ENCODE measurements at places on chromosomes 6 and 20. TPM values are rescaled to one million over a fixed set of nuclear protein-coding genes. Genes with fewer than 3 reads are reported as not detected.

MAS1 gene
- total RNA-seq, result not detected

GRCh38 chr6:156013155-156013554 lies 557.5 kb upstream of the NOX3 start:
- DNase-seq, result no peak

GRCh38 chr6:137893726-137894125 lies 26.7 kb downstream of the TNFAIP3 start:
- DNase-seq, result no peak

DNA sequence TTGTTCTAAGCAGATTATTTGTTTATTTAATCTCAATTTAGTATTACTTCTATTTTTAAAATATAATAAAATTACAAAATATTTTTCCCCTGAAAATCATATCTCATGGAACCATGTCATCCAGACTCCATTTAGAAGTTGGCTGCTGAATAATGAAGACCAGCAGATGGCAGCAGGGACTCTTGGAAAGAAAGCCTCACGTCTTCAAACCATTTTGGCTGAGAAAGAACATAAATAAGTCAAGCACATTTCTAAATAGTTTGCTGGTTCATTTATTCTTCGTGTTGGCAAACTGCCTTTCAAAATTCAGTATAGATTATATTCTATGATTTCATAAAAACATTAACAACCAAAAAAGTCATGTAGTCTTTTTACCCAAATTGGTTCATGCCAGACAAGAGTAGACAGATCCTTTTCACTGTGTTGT lies 71.7 kb downstream of the RCAN2 start:
- DNase-seq, result peak; percentile 60

CRIP3 gene
- total RNA-seq, result 0.82 TPM

DNA sequence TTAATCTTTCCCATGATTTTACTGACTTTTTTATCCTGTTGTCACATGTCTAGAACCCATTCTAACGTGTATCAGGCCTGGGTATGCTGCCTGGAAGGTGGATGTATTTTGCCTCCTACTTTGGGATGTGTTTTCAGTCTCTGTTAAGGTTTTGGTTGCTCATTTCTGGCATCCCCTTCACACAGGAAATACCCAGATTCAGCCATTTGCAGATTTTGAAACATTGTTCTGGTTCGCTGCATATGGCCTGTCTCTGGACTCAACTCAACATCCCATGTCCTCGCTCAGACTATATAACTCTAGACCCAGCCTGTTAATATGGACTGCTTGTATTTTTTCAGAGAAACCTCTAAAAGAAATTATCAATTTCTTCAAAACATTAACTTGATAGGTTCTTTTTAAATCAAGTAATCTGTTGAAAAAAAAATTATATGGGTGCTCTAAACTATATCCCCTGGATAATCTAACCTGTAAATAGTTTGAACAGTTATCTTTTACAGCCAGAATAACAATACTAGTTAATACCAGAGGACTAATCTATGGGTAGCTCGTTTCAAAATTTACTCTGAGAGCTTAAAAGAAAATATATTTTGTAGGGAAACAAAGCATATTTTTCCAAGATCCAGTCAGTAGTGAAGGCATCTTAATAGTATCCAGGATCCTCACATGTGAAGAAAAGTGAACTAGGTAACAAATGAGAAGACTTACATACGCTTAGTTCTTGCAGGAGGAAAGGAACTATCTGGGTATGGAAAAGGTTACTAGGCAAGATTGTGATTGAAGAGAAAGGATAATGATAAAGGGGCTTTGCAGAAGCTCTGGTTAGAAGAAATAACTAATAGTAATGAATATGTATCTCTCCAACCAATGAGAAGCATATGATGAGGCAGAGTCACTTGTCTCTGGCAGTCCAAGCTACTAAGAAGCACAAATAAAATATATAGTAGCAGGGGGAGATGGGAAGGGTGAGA lies 23.4 kb upstream of the HLA-DQB1 start:
- no peak for DNase-seq

PTCRA gene
- not detected for total RNA-seq

- peak; percentile 57 for DNase-seq
Observed at GRCh38 chr20:49938173-49939163, 2.3 kb downstream of the RNF114 start.

- no peak for DNase-seq
Observed at GRCh38 chr6:127924440-127924839, 23.6 kb upstream of the THEMIS start.

DNA sequence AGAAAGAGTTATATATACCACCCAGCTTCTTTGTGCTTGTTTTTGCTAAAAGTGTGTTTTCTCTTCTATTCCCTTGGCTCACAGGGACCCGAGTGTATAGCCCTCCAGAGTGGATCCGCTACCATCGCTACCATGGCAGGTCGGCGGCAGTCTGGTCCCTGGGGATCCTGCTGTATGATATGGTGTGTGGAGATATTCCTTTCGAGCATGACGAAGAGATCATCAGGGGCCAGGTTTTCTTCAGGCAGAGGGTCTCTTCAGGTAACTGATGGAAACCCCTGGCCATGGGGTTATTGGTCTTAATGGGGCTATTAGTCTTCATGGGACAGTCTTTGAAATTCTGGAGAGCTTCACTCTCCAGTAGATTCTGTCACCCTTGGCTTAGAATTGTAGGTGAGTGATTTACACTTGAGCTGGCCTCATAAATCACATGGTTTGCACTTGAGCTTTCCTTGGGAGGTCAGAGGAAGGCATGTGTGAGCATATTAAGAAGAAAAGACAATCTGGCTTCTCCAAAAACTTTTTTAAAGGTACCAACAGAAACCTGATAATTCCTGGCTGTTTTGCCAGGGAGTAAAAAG lies 3.0 kb downstream of the PIM1 start:
- no peak for DNase-seq

RPS6KA2 gene
- total RNA-seq, result 16.5 TPM

- DNase-seq, result no peak
Observed at GRCh38 chr6:168152980-168153379, 74.0 kb upstream of the FRMD1 start.

DNA sequence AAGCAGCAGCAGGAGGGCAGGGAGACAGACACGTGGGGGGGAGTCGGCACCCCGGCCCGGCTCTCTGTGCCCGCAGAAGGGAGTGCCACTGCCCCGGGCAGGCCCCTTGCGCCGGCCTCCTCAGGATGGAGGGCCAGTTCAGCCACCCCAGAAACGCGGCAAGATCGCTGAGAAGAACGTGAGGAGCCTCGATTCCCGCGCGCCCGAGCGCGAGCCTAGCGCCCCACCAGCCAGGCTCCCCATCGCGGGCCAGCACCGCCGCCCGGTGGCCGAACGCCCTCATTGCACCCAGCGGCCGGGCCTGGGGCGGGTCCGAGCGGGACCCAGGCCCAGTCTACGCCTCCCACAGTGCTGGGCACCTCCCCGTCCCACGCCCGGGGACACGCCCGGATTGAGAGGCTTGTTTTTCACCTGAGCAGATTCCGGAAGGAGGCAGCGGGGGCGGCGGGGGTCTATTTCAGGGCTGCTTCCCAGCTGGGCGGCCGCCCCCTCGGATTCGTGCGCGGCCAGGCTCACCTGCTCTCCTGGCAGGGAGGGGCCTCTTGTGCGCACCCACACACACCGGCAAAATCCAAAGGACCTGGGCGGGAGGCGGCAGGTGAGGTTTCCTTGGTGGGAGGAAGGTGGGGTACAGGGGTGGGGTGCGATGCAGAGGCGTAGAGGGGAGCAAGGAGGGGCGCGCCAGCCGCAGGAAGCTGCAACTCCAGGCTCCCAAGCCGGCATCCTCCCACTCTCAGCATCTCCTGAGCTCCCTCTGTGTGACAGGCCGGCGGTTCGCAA lies 9.0 kb upstream of the GRM4 start:
- peak; percentile 53 for DNase-seq

MAFB gene
- 19.5 TPM for total RNA-seq

DNA sequence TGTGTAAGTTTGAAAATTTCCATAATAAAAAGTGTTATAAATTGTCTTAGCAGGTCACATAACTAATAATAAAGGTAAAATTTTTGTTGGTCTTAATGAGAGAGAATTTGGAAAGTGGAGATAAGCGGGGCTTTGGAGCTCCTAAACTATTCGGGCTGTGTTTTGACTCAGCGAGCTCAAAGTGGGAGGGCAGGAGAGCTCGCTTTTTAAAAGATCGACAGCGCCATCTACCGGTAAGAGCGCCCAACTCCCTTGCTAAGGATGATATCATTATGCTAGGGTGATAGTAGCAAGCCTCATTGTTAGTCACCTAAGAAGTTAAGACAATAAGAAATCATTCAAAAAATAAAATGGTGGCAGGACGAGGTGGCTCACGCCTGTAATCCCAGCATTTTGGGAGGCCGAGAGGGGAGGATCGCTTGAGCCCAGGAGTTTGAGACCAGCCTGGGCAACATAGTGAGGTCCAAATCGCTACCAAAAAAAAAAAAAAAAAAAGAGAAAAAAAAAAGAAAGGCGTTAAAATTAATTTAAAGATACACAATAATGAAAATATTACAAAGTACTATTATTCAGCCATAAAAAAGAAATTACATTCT lies 24.8 kb downstream of the C6orf15 start:
- DNase-seq, result peak; percentile 89

SEL1L2 gene
- total RNA-seq, result not detected

GRCh38 chr6:3190056-3190455 lies 32.7 kb upstream of the TUBB2A start:
- no peak for DNase-seq

DNA sequence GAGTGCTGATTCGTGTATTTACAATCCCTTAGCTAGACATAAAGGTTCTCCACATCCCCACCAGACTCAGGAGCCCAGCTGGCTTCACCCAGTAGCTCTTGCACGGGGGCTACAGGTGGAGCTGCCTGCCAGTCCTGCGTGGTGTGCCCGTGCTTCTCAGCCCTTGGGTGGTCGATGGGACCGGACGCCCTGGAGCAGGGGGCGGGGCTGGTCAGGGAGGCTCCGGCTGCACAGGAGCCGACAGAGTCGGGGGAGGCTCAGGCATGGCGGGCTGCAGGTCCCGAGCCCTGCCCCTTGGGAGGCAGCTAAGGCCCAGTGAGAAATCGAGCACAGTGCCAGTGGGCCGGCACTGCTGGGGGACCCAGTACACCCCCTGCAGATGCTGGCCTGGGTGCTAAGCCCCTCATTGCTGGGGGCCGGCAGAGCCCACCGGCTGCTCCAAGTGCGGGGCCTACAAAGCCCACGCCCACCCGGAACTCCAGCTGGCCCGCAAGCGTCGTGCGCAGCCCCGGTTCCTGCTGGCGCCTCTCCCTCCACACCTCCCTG lies 48.9 kb upstream of the UST start:
- no peak for DNase-seq

WFDC12 gene
- not detected for total RNA-seq

DNA sequence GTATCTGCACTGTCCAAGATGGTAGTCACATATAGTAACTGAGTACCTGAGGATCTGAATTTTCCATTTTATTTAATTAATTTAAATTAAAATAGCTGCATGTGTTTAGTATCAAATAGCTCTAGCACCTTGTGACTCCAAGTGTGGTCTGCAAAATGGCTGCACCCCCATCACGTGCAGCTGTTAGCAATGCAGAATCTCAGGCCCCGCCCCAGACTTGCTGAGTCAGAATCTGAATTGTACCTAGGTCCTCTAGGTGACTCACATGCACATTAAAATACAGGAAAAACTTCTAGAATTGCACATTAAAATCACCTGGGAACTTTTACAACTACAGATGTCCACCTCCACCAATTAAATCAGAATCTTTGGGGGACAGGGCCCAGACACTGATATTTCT lies 19.2 kb upstream of the FAM83C start:
- DNase-seq, result peak; percentile 55

TMEM200A gene
- total RNA-seq, result 0.20 TPM

DNA sequence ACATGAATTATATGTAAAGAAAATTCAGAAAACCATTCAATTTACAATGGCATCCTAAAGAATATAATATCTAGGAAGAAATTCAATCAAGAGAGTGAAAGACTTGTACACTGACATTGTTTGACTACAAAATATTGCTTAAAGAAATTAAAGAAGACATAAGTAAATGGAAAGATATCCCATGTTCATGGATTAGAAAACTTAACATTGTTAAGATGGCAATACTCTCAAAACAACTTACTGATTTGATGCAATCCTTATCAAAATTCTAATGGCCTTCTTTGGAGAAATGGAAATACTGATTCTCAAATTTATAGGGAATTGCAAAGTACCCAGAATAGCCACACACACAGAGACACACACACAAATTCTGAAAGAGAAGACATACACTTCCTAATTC lies 298.3 kb upstream of the EXOC2 start:
- no peak for DNase-seq

GRCh38 chr6:17914651-17915050 lies 72.8 kb downstream of the KIF13A start:
- no peak for DNase-seq

ANKRD66 gene
- total RNA-seq, result not detected

DNA sequence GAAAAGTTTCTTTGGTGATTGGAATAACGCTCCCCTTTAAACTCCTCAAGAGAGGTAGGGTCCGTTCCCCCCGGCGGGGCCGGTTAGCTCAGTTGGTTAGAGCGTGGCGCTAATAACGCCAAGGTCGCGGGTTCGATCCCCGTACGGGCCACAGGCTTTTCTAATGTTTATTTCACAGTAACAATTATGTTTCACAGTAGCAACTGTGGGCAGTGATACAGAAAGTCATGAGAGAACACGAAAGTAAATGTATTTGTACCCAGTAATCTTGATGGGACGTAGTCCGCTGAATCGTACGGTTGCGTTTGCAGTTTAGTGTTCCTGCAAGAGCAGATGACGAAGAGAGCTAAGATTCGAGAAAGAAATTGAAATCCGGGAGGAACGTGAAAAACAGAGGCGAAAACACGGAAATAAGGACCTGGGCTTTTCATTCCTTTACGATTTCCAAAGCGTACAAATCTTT lies 505.5 kb downstream of the PRIM2 start:
- no peak for DNase-seq

DNA sequence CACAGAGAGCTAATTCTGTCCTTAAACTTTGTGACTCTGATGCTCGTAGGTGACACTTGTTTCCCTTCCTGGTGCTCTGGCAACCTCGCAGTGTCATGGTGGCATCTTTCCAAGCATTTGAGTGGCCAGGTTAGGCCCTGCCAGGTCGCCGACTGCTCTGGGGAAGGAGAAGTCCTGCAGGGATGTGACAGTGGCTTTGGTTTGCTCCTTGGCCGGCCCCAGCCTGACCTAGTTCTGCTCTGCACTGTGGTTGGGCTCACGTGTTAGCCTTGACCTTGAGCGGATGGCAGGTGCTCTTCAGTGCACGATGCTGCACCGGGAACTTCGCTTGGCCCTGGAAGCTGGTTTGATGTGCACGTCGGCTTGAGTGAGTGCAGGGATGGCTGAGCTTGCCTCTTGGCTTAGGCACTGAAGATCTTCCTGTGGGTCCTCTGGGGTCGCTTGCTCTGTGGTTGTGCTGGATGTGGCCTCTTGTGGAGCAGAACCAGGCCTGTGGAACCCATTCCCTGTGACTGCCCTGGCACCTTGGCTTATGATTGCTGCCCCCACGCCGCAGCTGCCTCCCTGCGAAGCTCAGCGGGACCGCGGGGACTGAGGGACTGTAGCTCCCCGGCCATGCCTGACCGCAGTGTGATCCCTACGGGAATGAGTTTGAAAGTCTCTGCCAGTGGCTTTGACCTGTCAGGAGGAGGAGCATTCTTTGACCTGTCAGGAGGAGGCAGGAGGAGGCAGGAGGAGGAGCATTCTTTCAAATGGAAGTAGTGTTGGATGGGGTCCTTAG lies 8.7 kb downstream of the OSBPL2 start:
- no peak for DNase-seq

Data from transverse colon (tissue), 4 donors.